ENCODE measurements at places on chromosomes 1 and 21.

DNA sequence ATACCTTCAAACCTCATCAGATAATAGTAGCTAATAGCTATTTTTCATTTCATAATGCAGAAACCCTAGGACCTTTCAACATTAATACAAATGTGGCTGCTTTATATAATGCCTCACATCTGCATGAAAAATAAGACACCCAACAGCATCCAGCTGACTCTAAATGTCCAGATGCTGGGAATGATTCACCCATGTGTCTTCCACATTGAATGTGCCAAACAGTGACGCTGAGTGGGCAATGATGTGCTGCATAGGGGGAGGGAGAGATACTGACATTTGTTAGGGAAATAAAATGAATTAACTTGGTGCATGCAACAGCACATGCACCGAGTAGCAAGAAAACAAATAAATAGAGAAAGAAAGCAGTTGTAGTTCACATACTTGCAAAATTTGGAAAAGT is 199.3 kb downstream of the DSCAM start:
- DNase-seq: peak; percentile 47

DNA sequence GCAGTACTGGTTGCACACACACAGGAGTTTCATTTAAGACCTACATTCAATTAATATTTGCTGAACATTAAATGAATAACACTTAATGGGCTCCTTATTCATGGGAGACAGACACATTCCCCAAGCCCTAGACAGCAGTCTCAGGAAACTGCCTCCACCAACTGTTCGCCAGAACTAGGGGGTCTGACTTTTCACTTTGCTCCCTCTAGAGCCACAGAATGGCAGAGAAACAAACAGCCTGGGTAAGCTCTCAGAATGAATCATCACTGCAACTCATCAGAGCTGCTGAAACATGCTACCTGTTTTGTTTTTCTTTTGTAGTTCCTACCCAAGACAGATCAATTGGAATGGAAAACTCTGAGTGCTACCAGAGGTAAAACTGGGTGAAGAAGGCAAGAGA is 31.7 kb downstream of the ELK4 start:
- peak; percentile 50 for DNase-seq

DNA sequence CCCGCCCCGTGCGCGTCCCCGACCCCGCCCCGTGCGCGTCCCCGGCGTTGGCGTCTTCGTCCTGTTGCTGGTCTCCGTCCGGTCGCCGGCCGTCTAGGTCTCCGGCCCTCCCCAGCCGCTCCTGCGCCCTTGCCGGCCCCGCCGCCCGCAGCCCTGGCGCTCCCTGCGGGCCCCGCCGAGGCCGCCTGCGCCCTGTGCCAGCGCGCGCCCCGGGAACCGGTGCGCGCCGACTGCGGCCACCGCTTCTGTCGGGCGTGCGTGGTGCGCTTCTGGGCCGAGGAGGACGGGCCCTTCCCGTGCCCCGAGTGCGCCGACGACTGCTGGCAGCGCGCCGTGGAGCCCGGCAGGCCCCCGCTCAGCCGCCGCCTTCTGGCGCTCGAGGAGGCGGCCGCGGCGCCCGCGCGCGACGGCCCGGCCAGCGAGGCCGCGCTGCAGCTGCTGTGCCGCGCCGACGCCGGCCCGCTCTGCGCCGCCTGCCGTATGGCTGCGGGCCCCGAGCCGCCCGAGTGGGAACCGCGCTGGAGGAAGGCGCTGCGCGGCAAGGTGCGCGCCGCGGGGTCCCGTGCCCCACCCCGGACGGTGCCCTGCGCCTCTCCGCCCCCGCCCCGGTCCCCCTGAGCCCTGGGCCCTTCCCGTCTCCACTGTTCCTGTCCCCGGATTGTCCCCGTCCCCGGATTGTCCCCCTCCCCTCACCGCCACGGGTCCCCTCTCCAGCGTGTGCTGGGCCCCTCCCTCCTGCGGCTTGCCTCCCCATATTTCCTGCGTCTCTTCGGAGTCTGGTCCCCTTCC is at the start of gene RNF187:
Gene RNF187, plus strand, starts transcription at position 47 of the 789 bp plus-strand sequence.
- peak; percentile 6 for DNase-seq

- no peak for DNase-seq
Measured at GRCh38 chr1:81505831-81506230, 294.9 kb upstream of the ADGRL2 start.

Data from fibroblast of skin of abdomen (primary cell).